ENCODE measurements at places on chromosomes 2 and 18.
A peak's percentile ranks its signal among the peaks of the same experiment; 100 is the strongest.

GRCh38 chr18:60978338-60978737 is 354.9 kb upstream of the CDH20 start:
- DNase-seq, result no peak

DNA sequence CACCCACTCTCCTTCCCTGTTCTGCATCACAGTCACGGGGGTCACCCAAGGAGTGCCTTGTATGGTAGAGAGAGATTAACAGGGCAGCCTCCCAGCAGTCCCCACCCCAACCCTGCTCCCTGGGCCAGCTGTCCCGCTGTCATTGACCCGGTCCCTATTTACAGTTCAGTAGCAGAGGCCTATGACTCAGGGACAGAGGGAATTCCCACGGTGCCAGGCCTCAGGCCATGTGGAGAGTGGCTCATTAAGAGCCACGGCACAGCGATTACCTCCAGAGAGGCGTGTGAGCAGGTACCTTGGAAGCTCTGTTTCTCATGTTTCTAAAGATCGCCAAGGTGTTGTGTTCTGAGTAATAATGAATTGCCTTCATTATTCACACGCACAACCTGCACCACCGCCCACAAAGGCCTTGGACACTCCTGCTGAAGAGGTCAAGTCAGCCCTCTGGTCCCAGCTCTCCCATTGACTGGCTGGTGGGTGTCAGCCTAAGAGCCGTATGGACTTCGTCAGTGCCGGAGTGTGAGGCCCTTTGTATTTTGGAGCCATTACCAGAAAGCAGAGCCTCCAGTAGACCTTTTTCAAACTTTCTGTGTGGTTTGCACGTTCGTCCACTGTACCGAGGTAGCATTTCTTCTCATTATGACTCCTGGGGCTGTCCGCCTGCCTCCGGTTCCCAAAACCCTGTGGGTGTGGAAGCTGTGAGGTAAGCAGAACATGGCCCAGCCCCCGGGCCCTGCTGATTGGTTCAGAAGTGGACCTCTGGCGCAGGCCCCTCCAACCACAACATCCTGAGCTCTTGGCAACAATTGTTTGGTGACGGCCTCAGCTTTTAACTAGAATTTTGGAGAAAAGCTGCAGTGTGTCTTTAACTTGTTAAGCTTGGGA is 47.0 kb downstream of the SERTAD2 start:
- DNase-seq, result peak; percentile 87

GRCh38 chr2:3261511-3261910 is 116.1 kb downstream of the EIPR1 start:
- DNase-seq, result no peak

DNA sequence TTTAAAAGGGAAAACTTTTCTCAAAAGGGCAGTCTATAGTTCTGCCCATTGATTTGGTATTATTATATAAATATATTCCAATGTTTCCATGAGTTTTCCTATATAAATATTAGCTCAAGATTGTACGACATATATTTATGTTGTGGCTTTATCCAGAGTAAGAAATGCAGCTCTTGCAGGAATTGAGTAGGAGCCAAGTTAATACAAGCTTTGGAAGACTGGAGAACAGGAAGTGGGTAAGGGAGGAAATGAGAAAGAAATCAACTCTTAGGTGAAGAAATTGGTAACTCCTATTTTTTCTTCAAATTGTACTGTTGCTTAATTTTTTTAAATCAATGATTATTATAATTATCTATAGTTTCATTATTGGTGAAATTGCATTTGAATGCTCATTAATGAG is 105.4 kb upstream of the FAM117B start:
- no peak for DNase-seq

DNA sequence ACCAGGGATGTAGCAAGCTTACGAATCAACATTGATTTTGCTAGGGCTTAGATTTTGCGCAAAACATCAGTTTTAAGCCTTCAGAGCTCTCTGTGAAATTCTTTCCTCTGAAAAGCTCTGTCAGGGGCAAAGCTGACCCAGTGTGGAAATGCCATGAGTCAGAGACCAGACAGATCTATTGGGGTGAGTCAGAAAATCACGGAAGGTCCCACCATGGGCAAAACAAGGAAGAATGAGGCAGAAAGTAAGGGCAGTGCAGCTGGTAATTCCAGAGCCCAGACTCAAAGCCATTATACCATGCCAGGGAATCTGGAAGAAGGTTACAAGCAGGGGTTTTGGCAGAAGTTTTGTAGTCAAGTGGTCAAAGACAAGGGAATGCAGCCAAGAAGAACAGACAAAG is 256.6 kb upstream of the CTAGE1 start:
- no peak for DNase-seq
